ENCODE measurements at places on chromosomes 11 and 22.

GRCh38 chr11:1209371-1210057 is 13.4 kb upstream of the MUC5B start:
- DNase-seq = no peak

- DNase-seq = no peak
Measured at GRCh38 chr11:75493626-75494025, 32.1 kb downstream of the GDPD5 start.

DNA sequence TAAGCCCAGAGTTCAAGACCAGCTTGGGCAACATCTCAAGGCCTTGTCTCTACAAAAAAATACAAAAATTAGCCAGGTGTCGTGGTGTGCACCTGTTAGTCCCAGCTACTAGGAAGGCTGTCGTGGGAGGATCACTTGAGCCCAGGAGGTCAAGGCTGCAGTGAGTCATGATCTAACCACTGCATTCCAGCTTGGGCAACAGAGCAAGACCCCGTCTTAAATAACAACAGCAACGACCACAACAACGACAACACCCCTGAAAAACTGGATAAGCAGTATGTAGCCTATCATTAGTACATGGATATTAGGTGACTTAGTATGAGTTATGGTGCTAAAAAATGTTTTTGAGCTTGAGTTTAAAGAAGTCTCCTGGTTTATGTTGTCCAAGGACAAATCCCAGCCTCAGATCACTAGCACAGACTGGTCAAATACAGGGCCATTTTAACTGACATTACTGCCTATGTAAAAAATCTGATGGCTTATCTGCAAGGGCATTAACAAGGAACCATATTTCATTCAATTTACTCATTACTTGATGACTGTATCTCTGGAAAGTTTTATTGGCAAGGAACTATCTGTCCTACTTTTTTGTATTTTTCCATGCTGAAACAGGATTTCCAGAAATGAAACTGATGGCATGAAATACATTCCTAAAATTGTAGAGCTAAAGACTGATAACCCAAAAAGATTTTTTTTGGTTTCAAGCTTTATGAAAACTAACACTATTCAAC is 23.4 kb downstream of the C2CD3 start:
- DNase-seq = no peak

DNA sequence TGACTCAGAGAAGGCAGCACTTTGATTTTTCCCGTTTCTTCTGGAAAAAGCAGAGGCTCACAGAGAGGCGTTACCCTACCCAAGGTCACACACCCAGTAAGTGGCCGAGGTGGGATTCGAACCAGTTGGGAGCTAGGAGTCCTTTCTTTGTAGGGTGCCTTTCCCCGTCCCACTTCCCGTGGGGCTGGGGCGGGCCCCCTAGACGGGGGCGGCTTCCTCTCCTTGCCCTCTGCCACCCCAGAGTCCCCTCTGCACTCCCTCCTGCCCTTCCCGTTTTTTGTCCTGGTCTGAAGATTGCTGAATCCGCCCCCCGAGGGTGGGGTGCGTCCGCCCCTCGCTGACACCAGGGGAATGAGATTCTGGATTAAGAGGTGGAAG is 747 bp downstream of the TPCN2 start:
- no peak for DNase-seq

- no peak for DNase-seq
Measured at GRCh38 chr22:41132550-41132949, 40.2 kb downstream of the EP300 start.

DNA sequence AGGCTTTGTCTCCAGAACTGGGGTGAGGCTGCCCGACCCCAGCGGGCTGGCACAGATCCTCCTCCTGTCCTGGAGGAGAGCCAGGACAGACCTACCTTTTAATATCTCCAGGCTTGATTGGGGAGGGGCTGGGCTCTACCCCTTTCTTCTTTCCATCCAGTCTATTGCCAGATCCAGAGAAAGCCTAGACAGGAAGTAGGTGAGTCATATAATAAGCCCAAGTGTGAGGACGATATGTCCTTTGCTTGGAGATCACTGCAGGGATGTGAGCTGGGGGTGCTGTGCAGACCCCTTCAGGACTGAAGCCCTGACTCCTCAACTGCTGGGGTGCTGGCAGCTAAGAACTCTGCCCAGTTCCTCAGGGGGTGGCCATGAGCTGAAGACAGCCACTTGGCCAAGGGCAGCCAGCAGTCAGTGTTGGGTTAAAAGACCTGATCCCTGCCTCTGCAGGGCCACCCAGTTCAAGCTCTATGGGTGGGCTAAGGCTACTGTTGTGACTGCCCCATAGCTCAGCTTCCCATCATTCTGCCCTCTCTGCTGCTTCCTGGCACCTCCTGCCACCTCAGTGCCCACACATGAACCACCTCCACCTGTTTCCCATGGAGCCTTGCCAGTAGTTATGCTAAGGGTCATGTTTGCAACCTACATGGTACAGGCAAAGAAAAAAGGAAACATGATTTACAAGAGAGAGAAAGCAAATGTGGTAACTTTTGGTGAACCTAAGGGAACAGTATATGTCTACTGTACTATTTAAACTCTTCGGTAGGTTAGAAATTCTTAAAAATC is 8.3 kb upstream of the C22orf39 start:
- no peak for DNase-seq

Data from GOT3 (cell line).